ENCODE measurements at places on chromosomes 1 and 21. TPM values are rescaled to one million over a fixed set of nuclear protein-coding genes. Genes with fewer than 3 reads are reported as not detected.

KIF14 gene
- total RNA-seq, result 8.2 TPM

CFHR1 gene
- not detected for total RNA-seq

ITGB2 gene
- 0.85 TPM for total RNA-seq

YOD1 gene
- 8.4 TPM for total RNA-seq

ERICH3 gene
- total RNA-seq, result not detected

BEND5 gene
- total RNA-seq, result not detected

RXRG gene
- total RNA-seq, result 0.07 TPM

FAM151A gene
- total RNA-seq, result 0.26 TPM

SPRR1B gene
- total RNA-seq, result not detected

UMODL1 gene
- not detected for total RNA-seq

SH3BP5L gene
- total RNA-seq, result 19.6 TPM

ITPKB gene
- 2.3 TPM for total RNA-seq

NDUFS2 gene
- total RNA-seq, result 78.6 TPM

UTS2 gene
- total RNA-seq, result not detected

PRSS38 gene
- total RNA-seq, result not detected

SUSD4 gene
- 0.62 TPM for total RNA-seq

SPATC1L gene
- total RNA-seq, result 0.62 TPM

OR2T35 gene
- total RNA-seq, result not detected

CYP4B1 gene
- total RNA-seq, result 0.24 TPM

LRRC53 gene
- not detected for total RNA-seq

F5 gene
- 0.25 TPM for total RNA-seq

A3GALT2 gene
- total RNA-seq, result not detected

VANGL1 gene
- 16.3 TPM for total RNA-seq

PCNT gene
- total RNA-seq, result 14.5 TPM

NCSTN gene
- total RNA-seq, result 45.9 TPM

PRR9 gene
- 0.05 TPM for total RNA-seq

KRTAP7-1 gene
- not detected for total RNA-seq

OR10Z1 gene
- not detected for total RNA-seq

WDTC1 gene
- 7.4 TPM for total RNA-seq

TMEM9 gene
- total RNA-seq, result 83.5 TPM

ATXN7L2 gene
- total RNA-seq, result 2.5 TPM

DYNLT5 gene
- not detected for total RNA-seq

DNASE2B gene
- total RNA-seq, result not detected

OR6Y1 gene
- not detected for total RNA-seq

HSF2BP gene
- 2.4 TPM for total RNA-seq

LCE6A gene
- not detected for total RNA-seq

SPATA17 gene
- total RNA-seq, result 2.1 TPM

FCRL1 gene
- not detected for total RNA-seq

RWDD3 gene
- total RNA-seq, result 11.2 TPM

TFF2 gene
- not detected for total RNA-seq

PRRC2C gene
- total RNA-seq, result 65.5 TPM

COL8A2 gene
- 0.10 TPM for total RNA-seq

TLCD4 gene
- total RNA-seq, result 7.5 TPM

PTGS2 gene
- total RNA-seq, result 3.5 TPM

CSF3R gene
- not detected for total RNA-seq

SPATA45 gene
- not detected for total RNA-seq

SPATA46 gene
- not detected for total RNA-seq

Measured in A549 treated with AZD2906 at 1 μM for 4 hours (cell line).